ENCODE measurements at places on chromosomes 7 and 10. TPM values are rescaled to one million over a fixed set of nuclear protein-coding genes. Genes with fewer than 3 reads are reported as not detected.

The FAM25G gene
- not detected for total RNA-seq

The SLC13A1 gene
- not detected for total RNA-seq

DNA sequence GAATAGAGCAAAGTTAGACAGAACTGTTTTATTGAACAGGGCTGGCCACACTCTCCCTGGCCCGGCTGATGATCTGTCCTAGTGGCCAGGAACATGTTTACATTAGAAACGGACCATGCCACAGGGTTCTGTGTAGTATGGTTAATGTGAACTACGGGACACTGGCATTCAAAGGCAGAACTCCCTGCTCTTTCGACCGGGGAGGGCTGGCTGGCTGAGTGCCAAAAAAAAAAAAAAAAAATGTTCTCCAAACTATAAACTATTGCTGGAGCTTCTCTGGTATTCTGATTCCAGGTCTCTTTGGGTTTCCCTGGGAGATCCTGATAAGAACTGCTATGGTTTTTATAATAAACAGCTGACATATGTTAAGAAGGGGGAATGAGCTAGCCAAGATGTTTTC lies 1262.6 kb upstream of the SORCS1 start:
- no peak for DNase-seq

DNA sequence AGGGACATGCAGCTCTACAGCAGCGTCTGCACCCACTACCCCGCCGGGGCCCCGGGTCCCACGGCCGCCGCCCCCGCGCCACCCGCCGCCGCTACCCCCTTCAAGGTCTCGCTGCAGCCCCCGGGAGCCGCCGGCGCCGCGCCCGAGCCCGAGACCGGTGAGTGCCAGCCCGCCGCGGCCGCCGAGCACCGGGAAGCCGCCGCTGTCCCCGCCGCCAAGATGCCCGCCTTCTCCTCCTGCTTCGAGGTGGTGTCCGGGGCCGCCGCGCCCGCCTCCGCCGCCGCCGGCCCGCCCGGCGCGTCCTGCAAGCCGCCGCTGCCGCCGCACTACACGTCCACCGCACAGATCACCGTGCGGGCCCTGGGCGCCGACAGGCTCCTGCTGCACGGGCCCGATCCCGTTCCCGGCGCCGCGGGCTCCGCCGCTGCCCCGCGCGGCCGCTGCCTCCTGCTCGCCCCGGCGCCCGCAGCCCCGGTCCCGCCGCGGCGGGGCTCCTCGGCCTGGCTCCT lies 631 bp downstream of the OTUD1 start:
- DNase-seq, result no peak

GRCh38 chr10:121425623-121426022 lies 172.6 kb downstream of the FGFR2 start:
- no peak for DNase-seq

The RAB19 gene
- total RNA-seq, result 1.5 TPM

- no peak for DNase-seq
Measured at GRCh38 chr10:10007957-10008356, 1009.7 kb upstream of the CELF2 start.

DNA sequence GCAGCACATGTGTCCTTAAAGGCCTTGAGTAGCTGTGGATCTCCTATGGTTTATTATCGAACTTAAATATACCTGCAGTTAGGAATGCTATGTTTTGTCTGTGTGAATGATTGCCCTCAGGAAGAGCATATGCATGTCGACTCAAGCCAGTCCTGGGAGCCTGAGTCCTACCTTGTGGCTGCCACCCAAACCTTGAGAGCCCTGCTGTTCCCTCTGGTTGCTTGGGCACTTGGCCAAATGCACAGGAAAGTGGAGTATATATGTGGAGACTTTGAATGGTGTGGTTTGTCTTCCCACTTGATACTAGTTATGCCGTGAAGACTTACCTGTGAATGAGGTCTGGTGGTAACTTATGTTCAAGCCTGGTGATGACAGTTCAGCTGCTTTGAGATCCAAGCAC lies 409.8 kb downstream of the LRMDA start:
- no peak for DNase-seq

DNA sequence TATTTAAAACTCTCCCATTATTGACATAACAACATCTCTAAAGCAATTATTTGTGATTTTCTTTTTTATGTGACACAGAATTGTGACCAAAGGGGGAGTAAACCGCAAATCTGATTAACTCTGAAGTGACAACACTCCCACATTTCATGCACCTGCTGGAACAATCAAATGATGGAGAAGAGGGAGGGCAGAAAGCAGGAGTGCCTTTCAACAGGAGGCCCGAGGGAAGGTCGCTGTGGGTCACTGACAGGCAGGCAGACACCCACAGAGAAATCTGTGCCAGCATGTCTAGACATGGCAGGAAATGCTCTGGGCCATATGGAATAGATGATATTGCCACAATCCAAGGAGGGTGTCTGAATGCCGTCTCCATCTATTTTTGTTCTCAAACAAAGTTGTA lies 247.3 kb downstream of the DOCK4 start:
- no peak for DNase-seq

The GGCT gene
- total RNA-seq, result 15.9 TPM

GRCh38 chr7:122768827-122769226 lies 66.1 kb upstream of the RNF148 start:
- no peak for DNase-seq

DNA sequence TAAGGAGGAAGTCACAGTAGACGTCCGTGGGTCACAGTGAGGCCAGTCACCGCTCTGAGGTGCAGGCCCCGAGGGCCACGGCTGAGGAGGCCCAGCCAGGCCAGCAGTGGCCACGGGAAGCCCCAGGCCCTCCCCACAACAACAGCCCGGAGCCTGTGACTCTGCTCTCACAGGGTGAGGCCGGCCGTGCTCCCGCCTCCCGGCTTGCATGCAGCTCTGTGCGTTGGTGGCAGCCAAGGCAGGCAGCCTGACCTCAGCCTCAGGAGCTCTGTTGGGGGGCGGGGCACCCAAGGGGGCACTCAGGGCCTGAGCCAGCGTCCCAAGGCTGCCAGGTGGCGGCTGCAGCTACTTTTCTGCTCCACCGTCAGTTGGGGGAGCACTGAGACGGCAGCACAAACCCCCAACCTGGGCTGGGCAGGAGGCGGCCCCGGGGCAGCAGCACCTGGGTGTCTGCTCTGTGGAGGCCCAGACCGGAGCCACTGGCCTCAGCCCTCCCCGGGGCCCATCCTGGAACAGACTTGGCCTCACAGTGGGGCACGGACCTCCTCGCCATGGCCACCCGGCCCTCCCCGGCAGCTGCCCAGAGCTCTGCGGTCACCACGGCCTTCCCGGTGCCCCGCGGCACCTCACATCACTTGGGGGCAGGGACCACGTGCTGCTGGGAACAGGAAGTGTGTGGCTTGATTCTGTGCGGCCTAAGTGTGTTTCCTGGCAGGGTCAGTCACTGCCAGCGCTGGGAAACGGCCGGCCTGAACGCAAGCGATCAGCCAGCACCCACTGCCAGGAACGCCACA lies 13.3 kb downstream of the CYP2W1 start:
- no peak for DNase-seq

GRCh38 chr7:55314967-55315366 lies 50.2 kb upstream of the LANCL2 start:
- DNase-seq, result no peak

DNA sequence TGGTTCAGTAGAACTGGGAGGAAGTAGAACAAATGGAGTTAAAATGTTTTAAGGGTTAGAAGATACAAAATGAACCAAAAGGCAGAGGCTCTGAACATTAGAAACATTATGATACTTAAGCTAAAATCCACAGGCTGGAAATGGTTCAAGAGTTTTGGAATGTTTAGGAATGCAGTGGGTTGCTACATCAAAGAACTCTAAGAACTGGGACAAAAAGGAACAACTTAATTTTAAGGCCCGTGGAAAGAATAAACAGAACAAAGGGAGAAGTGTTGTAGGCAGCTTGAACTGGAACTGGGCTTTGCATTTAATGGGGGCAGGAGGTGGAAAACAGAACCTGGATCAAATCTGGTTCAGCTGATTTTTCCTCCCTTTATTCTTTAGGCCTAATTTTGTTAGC lies 3.5 kb upstream of the C7orf25 start:
- no peak for DNase-seq

The NUB1 gene
- 77.1 TPM for total RNA-seq

The ORAI2 gene
- 75.3 TPM for total RNA-seq

- DNase-seq, result no peak
Measured at GRCh38 chr10:97079448-97079847, 106.3 kb downstream of the SLIT1 start.

DNA sequence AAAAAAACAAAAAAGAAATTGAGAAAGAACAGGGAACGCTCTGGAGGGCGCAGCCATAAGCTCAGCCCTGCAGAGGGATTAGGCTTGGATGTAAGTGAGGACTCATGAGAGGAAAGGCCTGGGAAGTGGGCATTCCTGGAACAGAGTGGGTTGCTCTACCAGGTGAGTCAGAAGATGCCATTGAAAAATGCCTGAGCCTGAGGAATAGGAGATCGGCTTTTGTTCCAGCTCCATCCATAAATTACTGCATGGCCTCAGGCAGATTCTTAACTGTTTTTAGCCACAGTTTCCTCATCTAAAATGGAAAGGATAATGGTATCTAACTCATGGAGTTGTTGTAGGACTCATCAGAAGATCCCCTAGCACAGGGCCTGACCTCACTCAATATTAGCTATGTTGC lies 1.1 kb upstream of the RGR start:
- DNase-seq, result no peak

The IQUB gene
- 0.68 TPM for total RNA-seq

DNA sequence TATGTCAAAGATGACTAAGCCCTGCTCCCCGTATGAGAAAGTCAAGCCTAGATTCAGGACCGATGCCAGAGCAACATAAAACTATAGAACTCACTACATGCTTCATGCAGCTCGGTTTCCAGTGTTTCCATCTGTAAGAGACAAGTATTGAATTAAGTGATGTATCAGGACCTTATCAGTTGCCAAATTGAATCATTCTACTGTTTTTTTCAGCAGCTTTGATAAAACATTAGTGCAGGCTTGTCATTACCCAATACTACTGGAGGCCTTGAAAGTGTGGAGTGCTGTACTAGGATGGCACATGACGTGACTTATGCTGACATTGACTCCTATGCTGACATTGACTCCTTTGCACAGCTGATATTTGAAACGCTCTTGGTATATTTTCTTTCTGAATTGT lies 10.8 kb upstream of the NRP1 start:
- DNase-seq, result no peak

The CCDC146 gene
- 12.4 TPM for total RNA-seq

DNA sequence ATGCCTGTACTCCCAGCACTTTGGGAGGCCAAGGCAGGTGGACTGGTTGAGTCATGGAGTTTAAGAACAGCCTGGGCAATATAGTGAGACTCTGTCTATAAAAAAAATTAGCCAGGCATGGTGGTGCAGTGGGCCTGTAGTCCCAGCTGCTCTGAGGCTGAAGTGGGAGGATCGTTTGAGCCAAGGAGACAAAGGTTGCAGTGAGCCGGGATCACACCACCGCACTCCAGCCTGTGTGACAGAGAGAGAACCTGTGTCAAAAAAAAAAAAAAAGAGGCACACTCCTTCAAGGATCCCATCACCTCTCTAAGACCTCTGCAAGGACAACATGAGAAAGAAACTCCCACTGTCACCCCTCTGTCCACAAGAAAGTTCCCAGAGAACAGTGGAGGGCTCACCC lies 4.4 kb downstream of the NAT16 start:
- no peak for DNase-seq

- no peak for DNase-seq
Measured at GRCh38 chr10:46327685-46328084, 40.9 kb downstream of the ANTXRL start.

DNA sequence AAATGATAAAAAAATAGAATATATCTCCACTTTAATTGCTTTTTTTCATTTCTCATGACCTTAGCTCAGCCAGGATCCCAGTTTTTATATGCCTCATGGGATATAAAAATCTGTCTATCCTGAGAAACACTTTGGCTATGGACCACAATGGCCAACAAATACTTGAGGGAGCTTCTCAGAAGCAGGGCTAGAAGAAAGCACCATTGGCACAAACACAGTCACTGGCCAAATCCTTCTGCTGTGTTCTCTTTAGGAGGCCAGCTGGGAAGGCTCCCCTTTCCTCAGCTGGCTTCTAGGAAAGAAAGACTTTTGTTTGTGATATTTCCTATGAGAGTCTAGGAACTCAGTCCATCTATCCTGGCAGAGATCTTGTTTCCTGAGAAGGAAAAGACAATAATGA lies 856.2 kb upstream of the GHITM start:
- DNase-seq, result no peak

GRCh38 chr10:59234816-59235429 lies 58.5 kb downstream of the PHYHIPL start:
- DNase-seq, result no peak

DNA sequence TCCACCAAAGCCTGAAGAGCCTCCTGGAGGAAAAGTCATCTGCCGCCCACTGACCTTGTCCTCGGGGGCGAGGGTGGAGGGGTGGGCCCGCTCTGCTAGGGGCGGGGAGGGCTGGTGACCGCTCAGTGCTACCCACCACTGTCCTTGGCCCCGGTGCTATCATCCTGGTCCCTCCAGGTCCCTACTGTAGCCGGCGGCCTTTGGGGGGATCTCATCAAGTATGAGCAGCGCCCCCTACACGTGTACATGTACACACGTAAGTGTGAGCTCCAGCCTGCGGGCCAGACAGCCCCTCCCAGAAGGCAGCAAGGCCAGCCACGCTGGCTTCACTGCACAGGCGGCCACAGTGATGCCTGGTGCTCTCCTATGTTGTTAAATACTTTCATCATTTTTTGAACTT lies 19.6 kb downstream of the TTYH3 start:
- no peak for DNase-seq

The TMEM213 gene
- total RNA-seq, result not detected

The CHRM2 gene
- total RNA-seq, result not detected

DNA sequence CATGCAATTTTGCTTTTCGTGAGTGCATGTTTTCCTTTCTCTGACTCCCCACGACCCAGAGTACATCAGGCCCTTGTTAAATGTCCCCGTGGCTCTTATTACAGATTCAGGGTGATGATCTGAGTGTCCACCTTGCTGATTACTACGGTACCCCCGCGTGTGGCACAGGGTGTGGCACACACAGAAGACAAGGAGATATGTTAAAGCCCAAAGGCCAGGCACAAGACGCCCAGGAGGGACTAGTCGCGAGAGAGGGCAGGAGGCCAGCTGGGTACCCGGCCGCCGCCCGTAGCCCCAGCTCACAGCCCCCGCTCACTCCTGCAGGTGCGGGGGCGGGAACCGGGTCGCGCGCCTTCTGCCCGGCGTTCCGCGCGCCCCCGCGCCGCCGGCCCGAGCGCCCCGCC lies 281 bp upstream of the EXOC6 start:
- no peak for DNase-seq

Measured in spleen (tissue), 13 donors.